ENCODE measurements at places on chromosomes 2 and 18.

DNA sequence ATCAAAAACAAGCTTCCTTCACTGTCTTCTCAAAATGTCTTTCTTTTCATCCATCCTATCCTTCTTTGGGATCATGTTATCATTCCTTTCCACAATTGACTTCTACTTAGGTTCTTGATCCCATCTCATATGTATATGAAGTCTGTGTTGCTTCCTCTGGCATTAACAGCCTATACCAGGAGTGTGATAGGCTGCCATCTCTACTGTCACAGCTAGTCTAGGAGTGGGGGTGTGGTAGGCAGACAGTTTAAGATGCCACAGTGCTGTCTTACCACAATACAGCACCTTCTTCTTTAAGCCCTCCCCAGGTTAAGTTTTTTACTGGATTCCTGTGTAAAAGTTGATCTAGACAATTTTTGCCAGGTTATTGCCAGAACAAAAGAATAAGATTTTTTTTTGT lies 3.7 kb upstream of the HTR2B start:
- no peak for DNase-seq

DNA sequence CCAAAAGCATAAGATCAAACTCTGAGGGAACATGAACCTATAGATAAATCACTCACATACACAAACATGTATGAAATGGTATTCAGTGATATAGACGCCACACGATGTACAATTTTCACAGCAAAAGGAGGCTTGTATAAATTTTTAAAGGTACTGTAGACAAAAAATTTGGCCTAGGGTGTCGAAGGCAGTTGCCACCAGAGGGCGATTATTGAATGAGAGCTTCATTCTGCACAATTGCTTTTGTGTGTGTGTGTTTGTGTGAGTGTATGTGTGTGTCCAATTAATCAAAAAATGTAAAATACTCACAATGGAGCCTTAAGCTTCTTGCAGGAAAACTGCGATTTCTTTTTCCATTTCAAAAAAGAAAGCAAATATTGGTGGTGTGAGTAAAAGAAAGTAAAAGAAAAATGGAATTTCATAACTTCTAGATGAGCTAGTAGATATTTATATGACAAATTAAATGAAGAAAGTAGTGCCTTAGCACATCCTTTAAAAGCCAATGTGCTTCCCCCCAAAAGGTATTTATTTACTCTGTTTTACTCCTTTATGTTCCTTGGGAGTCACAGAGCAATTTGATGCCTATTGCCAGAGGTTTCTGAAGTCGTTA lies 800.1 kb downstream of the SATB2 start:
- peak; percentile 36 for DNase-seq

DNA sequence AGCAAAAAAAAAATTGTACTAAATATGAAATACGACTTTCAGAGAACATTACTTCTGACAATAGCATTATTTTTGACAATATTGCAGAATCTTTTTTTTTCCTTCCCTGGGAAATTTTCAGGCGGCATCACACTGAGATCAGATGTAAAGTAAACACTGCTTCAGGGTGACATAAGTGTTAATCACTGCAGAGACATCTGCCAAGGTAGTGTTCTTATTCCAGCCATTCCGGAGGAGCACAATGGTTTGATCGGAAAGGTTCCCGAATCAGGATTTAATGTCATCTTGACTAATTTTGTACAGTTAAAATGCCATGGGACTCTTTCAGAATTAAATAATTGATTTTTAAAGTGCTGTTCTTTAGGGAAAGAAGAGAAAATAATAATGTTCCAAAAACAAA lies 56.7 kb upstream of the ZNF236 start:
- DNase-seq, result no peak

DNA sequence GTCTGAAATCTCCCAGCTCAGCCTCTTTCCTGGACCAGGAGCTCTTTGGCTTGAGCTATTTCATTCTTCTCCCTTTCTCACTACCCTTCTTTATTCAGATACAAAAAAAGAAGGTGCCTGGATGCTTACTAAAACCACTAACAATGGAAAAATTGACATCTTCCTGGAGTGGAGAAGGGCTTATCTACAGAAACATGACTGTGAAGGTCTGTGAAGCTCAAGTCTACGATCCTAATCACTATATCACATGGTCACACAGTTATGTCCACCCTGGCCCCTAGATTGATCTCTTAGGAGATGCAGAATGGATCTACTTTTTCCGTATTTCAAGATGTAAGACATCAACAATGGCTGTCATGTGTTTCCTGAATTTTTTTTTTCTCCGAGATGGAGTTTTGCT lies 5.7 kb upstream of the KRCC1 start:
- DNase-seq, result no peak

DNA sequence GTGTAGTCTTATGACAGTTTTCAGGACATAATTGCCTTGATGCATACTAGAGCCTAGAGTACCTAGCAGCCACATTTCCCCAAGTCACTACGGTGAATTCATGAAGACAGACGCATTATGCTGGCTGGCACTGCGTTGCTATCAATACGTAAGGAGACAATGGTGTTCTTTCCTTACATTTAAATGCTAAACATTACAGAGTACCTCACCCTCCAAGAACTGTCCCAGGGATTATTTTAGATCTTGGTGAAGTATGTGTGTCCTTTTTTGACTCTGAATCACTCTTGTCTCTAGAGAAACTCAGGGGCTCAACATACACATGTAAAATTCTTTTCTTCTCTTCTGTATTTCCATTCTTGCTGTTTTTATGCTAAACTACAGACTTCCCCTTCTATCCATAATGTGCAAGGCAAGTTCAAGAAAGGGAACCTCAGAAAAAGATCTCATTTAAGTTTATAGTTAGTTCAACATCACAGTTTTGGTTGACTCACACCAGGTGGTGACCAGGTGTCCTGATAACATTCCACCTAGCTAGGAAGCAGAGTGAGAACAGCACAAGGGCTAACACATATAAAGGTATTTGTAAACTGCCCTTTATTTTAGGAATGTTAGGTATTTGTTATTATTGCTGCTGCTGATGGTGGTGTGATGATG lies 212.4 kb upstream of the HNRNPA3 start:
- no peak for DNase-seq

GRCh38 chr2:15792331-15792730 lies 148.0 kb upstream of the MYCN start:
- no peak for DNase-seq

DNA sequence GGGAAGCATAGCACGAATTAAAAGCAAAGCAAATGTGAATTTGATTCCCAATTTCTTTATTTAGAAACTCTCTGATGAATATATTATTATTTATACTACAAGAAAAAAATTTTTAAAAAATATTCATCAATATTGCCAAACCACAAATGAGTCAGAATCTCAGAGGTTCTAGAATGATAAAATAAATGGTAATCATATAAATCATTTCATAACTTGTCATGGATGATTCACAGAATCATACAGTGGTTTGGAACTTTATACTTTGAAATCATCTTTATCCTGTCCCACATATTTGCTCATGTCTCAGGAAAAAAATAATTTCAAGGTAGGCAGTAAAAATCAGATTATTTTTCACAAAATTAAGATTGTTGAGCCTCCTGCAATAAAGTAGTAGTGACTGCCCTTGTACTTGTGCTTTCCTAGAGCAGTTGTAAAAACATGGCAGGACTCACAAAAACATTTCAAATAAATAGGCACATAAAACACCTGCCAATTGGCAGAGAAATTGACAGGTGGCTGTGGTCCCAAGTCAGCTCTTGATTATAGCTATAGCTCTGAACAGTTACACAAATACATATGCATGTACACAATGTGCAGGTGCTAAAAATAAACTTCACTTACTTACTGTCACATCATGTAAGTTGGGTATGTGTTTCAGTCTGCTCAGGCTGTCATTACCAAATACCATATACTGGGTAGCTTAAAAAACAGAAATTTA lies 273.9 kb upstream of the SESTD1 start:
- no peak for DNase-seq

DNA sequence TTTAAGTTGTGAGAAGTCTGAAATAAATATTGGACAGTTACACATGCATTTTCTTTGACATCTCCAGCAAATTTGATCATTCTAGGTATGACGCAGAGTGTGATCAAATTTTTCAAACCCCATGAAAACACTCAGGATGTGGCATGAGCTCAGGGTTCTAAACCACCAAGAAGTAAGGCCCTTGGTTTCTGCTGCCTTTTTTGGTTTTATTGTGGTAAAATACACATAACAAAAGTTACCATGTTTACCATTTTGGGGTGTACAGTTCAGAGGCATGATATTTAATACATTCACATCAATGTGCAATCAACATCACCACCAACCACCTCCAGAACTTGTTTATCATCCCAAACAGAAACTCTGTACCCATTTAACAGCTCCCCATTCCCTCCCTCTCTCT lies 64.3 kb upstream of the TTN start:
- DNase-seq, result no peak

- no peak for DNase-seq
These were observed 413.0 kb downstream of the MTX2 start for GRCh38 chr2:176682278-176682677.

- no peak for DNase-seq
These were observed 278.3 kb downstream of the TNS1 start for GRCh38 chr2:217724471-217724870.

- DNase-seq, result no peak
These were observed 1.1 kb upstream of the MAL start for GRCh38 chr2:95024371-95024770.

DNA sequence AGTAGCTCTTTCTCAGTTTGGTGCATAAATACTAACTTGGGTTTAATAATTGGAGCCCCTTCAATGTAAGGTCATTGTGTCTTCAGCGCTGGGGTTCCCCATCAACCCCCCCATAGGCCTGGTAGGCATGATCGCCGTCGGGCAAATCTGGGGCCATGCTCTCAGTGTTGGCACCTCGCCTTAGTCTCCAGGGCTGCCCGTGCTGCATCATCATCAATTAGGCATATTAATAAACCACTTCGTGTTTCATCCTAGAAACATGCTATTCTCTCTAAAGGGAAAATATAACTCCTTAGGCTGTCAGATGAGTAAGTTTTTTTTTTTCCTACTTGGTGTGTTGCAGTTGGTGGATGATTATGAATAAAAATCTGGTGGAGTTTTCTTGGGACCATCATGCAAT lies 96.7 kb upstream of the IL1R2 start:
- no peak for DNase-seq

- DNase-seq, result no peak
These were observed 42.5 kb downstream of the PTPRM start for GRCh38 chr18:7609617-7610016.

GRCh38 chr18:79010802-79011201 lies 31.2 kb downstream of the SALL3 start:
- DNase-seq, result no peak

DNA sequence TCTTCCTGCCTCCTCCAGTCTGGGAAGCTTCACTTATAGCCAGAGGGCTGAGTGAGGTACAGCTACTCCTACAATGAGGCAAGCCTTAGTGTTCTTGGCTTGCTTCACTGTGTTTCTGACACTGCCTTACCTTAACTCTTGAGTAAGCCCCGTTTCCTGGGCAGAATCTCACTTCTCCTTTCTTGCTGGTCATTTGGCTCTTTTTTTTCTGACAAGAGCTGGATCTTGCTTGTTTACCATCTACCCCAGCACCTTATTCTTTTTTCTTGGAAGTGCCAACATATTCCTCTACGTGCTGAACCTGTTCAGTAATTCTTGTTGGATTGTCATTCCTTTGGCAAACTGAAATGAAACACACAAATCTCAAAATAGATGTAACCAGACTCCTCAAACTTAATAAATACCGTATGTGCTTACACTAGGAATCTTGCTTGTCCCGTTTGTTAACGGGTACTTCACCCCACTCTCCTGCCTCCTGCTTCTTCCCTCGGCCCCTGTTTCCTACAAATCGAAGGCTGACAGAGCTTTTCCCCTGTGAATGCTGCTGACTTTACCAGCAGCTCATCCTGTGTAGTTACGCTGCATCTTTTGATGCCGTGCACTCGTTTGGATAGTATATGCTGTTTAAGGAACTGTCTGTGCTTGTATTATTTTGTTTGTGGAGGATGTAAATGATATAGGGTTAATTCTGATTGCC lies 132.2 kb downstream of the FMNL2 start:
- peak; percentile 75 for DNase-seq

- peak; percentile 90 for DNase-seq
These were observed 46.6 kb downstream of the PRKRA start for GRCh38 chr2:178404368-178404767.

GRCh38 chr2:164842624-164842966 lies 972 bp upstream of the COBLL1 start:
- DNase-seq, result no peak

- DNase-seq, result no peak
These were observed 87.9 kb downstream of the INHBB start for GRCh38 chr2:120433816-120434290.

- DNase-seq, result no peak
These were observed 15.8 kb downstream of the HNRNPLL start for GRCh38 chr2:38586931-38587330.

GRCh38 chr18:75304678-75305557 lies 94.3 kb downstream of the TSHZ1 start:
- DNase-seq, result no peak

GRCh38 chr2:68319398-68320117 lies at the start of gene CNRIP1:
Gene CNRIP1, minus strand, starts transcription at chr2:68319949. Its CDS starts 549 bp downstream, at chr2:68319400.
- DNase-seq, result no peak

DNA sequence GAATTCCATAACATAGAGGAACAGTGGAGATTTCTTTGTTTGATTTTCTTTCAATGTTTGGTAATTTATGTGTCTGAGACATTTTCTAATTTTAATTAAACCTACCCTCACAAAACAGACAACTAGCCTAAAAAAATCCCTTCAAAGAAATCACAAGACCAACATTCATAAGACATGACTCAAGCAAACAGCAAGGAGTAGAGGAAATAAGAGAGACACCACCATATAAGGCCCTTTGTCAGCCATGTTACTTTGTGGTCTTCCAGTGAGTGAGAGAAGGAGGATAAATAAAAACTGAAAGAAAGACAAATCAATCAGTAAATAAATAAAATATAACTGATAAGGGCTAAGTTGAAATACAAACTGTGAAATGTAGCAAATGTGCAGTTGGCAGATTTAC lies 830.8 kb upstream of the SLC39A10 start:
- DNase-seq, result no peak

GRCh38 chr2:48207201-48207641 lies 300.9 kb upstream of the FBXO11 start:
- no peak for DNase-seq

DNA sequence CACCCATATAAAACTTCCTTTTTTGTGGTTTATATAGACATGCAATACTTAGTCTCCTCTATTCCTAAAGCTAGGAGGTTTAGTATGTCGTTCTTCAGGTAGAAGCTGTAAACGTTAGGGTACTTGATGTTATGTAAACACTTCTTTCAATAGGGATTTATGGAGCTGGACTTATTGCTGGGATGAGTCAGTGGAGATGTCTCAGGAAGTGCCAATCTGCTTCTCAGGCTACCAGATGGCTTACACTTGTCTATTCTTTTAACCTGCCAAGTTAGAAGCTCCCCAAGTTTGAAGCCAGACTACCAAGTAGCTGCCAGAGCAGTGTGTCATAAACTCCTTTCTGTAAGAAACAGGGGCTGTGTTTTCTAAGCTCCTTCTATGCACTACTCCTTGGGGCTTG lies 756.5 kb upstream of the LRRTM1 start:
- no peak for DNase-seq

DNA sequence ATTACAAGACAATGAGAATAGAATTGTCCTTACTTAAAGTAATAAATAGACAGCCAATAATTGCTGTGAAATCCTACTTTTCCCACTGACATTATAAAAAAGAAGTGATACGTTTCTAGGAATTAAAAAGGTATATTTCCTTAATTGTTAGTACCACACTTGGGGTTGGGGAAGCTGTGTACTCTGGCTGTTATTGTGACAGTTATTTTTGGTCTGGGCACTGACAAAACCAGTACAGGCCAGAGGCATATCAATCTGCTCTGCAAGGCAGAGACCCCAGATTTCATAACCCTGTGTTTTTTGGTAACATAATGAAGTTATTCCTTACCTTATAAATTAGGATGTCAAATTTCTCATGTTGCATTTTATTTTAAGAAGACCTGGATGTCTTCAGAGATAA lies 66.5 kb downstream of the RAB10 start:
- DNase-seq, result no peak
